OCI-LY7 (cell line): ENCODE measurements at places on chromosomes 13 and 19. TPM values are rescaled to one million over a fixed set of nuclear protein-coding genes. Genes with fewer than 3 reads are reported as not detected.

The INSR gene
- 74.0 and 83.0 TPM in 2 replicates for total RNA-seq

GRCh38 chr13:44300895-44301638, 72.6 kb upstream of the SERP2 start:
- no peak for DNase-seq

DNA sequence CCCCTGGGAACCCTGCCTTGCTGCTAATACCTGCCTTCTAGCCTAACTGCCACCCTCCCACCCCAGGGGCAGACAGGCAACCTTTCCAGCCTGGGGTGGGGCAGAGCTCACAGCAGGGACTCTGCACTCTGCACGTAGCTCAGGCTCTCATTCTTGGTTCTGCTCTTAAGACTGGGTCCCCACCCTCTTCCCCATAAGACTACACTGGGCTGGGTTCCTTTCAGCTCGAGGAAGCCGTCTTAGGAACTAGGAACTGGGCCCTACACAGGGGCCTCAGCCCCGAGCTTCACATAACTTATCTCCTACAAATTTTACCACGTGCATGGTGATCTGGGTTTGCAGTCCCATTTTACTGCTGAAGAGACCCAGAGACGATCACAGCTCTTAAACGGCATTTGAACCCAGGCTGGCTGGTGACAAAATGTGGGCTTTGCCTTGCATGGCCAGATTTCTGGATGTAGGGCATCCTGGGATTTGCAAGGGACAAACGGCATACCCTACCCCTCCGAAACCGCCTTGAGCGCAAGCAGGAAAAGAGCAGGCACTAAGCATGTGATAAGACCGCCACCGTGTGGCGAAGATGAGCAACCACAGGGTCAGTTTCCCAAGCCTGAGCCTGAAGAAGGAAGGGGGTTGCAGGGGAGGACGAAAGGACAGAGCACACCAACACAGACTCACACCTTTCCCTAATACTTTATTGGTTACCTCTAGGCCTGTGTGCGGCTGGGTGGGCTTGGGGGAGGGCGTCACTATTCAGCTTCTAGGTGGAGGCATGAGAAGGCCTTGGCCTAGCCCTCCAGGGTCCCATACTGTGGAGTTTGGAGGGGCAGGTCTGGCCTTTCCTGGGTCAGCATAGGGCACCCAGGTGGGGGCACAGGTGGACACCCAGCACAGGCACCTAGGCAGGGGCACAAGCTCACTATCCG, 5.1 kb downstream of the JUNB start:
- peak; percentile 86 for DNase-seq

The TJP3 gene
- 1.8 and 2.3 TPM in 2 replicates for total RNA-seq

The NANOS3 gene
- not detected in 2 replicates for total RNA-seq

The ZNF626 gene
- 4.5 and 5.1 TPM in 2 replicates for total RNA-seq

The CEACAM16 gene
- not detected in 2 replicates for total RNA-seq

The IGFL2 gene
- not detected in 2 replicates for total RNA-seq

DNA sequence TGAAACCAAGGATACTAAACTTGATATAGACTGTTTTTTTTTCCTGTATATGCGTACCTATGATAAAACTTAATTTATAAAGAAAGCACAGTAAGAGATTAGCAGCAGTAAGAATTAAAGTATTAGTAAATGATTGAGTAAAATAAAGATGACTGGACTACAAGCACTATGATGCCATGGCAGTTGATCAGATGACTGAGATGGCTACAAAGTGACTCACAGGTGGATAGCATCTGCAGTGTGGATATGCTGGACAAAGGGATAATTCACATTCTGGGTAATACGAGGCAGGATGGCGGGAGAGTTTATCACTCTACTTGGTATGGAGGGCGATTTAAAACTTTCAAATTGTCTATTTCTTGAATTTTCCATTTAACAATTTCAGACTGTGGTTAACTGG, 11.8 kb downstream of the HTR2A start:
- DNase-seq: no peak

GRCh38 chr13:66803013-66803807, 426.9 kb downstream of the PCDH9 start:
- no peak for DNase-seq

The AP1M2 gene
- not detected in 2 replicates for total RNA-seq

DNA sequence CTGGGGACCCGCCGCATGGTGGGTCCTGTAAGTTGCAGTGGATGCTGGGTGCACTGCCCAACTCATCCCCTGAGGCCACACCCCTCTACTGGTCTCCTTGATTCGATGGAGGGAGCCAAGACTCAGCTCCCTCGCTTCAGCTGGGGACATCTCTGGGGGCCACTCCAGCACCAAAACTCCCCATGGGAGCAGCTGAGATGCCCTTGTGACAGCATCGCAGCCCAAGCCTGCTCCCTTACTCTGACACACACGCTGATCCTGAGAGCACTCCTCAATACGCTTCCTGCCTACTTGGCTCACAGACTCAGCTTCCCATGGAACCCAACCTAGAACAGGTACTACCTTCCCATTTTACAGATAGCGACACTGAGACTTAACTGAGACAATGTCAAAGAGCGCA, 56.2 kb downstream of the PEPD start:
- DNase-seq: no peak

The CNN1 gene
- total RNA-seq: not detected in 2 replicates

DNA sequence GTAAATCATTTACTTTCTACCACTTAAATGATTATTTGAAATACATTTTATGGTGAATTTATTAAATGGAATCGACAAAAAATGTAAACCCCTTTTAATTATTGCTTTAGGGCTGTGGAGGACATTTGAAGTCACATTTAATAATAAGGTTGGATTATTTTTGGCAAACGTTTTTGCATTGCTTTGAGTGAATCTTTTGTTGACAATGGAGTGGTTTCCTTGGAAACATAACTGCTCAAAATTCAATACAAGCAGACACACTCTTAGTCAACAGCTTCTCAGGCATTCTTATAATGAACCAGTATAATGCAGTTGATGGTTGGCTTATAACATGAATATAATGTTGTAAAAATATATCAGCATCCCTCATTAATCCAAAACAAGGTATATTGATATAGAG, 104.7 kb downstream of the DCLK1 start:
- DNase-seq: no peak

DNA sequence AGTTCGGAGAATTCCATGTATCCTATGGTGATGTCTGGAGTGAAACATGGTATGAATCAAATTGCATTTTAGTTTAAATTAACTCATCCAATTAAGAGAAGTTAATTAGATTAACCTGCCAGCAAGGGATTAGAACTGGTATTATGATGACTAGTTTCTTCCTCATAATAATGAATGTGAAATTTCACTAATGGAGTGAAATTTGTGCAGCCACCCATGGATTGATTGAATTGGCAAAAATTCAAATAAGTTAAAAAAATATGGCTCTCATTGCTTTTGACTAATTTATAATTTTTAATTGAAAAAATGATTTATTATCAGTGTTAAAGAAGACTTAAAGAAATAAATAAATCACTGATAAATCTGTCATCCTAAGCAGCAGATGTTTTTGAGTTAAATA, 232.0 kb downstream of the KCNRG start:
- no peak for DNase-seq

The CGB8 gene
- total RNA-seq: not detected in 2 replicates

DNA sequence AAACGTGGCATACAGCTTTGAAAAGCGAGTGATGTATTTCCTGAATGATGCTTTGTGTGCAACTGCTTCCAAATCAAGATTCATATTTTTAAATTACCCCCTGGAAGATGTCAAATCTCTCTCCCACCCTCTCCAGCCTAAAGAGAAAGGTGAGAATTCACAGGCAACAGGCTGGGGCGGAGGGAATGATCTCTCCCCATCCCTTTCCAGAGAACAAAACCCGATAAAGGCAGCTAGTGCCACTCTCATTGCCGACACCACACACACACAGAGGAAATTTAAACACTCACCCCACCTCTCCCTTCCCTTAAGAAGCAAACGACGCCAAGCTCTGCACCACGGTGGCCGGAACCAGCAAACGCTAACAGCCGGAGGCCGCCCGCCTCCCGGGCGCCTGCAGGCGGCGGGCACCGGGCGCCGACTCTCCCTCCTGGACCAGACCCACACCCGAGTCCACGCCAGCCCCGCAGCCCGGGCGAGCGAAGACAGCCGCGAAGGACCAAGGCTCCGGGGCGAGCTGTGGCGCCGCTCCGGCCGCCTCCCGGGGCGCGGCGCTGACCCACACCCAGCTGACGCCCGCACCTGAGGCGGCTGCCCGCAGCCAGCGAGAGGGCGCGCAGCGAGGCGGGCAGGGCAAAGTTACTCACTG, 477 bp downstream of the LNX2 start:
- DNase-seq: peak; percentile 68

DNA sequence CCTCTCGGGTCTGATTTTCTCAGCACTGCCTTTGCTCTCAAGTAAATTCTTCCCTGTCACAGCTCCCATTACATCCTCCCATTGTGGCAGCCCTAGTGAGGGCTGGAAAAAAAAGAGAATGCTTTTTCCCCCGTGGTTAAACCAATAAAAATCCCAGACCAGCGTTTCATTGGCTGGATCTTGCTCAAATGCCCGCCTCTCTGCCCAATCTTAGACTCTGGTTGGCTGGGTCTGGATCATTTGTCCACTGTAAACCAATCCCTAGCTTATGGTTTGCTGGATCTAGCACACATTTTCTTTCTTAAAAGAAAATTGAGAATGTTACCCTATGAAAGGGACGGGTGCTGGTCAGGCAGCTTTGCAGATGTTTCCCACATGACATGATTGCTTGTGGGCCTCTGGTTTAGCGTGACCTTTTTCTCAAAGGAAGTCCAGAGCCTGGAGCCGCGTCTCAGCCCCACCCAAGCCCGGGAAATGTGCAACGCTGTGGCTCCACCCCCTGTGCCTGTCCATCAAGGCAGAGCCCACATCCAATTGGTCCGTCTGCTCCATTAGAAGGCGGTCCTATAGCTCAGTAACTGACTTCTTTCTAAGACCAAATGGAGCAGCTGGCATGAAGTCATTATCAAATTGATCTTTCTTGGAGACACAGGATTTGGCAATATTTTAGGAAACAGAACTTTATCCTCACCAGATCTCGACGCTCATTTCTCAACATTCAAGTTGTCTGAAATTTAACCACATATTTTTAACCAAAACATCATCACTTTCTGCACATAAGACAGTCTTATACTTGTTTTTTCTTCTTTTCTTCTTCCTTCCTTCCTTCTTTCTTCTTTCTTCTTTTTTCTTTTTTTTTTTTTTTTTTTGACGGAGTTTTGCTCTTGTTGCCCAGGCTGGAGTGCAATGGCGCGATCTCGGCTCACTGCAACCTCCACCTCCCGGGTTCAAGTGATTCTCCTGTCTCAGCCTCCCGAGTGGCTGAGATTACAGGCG, 2.6 kb upstream of the MCEMP1 start:
- DNase-seq: peak; percentile 66

The CYP2B6 gene
- total RNA-seq: not detected in 2 replicates

DNA sequence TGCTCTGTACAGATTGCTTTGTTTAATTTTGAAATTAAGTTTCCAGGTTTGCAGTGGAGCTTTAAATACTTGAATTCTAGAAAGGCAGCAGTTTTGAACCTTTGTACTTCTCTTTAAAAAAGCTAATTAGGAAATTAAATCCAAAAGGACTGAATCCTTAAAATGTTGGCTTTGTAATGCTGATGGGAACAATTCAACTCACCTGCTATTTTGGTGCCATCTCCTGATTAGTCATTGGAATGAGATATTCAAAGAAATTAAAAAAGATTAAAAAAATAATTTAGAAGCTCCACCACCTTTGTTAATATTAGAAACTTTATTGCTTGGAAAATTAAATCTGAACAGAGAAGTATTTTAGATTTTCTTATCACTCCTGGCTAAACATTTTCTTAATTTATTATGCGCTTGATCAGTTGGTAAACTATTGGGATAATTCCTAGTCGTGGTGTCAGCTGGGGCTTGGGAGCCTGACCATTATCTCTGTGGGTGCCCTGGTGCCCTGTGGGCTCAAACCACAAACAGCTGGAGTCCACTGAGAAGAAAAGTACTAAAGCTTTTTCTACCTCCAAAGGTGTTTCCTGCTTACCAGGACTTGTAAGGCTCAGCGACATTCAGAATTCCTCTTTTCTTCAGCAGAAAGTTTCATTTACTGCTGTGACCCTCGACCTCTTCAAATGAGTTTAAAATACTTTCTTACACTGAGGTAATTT, 540.4 kb downstream of the DIAPH3 start:
- no peak for DNase-seq

The FGF21 gene
- not detected in 2 replicates for total RNA-seq

The PET100 gene
- total RNA-seq: 111 and 118 TPM in 2 replicates

DNA sequence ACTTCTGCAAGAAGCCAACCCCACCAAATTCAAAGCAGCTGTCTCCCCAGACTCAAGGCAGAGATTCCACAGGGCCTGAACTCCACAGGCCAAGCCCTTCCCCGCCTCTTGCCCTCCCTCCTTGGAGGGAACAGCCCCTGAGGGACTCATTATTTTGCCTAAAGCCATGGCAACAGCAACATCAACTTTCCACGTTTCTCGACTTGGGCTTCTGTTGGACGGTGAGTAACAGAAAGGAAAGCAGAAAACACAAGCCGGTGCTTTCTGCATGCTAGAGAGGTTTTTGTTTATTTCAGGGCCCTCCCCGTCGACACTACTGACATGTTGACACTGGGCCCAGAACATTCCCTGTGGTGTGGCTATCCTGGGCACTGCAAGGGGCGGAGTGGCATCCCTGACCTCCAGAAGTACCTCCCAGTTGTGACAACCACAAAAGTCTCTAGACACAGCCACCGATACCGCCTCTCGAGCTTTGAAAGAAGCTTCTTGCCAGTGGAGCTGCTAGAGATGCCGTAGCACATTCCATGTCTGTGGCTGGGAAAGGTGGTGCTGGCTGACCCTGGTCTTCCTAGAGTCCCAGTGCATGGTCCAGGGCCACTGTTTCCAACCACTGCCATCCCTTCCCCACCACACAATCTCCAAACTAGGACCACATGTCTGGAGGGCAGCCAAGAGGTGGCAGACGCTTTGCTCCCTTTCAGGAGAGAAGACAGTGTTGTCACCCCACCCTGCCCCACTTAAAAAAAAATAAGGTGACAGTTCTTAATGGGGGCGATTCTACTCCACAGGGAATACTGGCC, 12.8 kb downstream of the CAPS start:
- no peak for DNase-seq

- DNase-seq: peak; percentile 96
Measured at GRCh38 chr19:18044825-18045304, 36.9 kb downstream of the ARRDC2 start.

The UHRF1 gene
- total RNA-seq: 172 and 186 TPM in 2 replicates

The CCDC70 gene
- not detected in 2 replicates for total RNA-seq

- DNase-seq: no peak
Measured at GRCh38 chr19:12984683-12985048, 10.6 kb upstream of the NFIX start.

DNA sequence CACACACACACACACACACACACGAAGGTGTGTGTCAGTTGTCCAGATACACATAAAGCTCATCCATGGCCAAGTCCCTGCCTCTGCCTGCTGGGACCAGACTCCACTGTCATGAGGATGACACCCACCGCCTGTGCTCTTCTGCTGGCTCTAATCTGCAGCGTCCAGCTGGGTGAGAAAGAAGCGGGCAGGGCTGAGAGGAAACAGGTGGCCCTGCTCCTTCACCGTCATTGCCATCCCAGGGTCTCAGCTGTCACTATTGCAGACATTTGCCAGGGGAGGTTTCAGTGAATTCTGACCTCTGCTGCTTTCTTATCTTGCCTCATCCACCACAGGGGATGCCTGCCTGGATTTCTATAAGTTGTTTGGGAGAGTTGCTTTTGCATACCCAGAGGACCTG, 31.4 kb downstream of the SCGB2B2 start:
- DNase-seq: no peak
